ENCODE measurements at places on chromosomes 12 and 14.

GRCh38 chr12:13101821-13102375 lies 1.6 kb downstream of the GSG1 start:
- no peak for DNase-seq

- DNase-seq: no peak
These were observed 1095.2 kb downstream of the FSCB start for GRCh38 chr14:43411841-43412240.

GRCh38 chr12:40058721-40059190 lies 47.1 kb downstream of the SLC2A13 start:
- DNase-seq: no peak

- no peak for DNase-seq
These were observed 59.3 kb downstream of the HEATR5A start for GRCh38 chr14:31360919-31361662.

DNA sequence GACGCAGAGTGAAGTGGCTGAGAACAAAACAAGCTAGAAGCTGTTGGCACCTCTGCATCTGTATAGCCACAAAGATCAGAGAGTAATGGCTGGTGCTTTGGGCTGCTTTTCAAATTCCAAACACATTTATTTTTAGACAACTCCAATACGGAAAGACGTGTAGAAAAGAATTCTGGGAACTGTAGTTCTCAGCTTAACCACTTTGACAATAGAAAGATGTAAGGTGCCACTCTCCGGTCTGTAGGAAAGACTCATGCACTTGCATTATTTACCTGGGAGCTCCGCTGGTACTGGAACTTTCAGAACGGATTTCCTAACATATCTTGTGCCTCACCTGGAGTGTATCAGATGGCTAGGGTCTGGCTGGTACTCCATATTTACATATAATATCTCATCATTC lies 1.8 kb upstream of the OR4K2 start:
- no peak for DNase-seq

GRCh38 chr14:68569970-68570409 lies 222.9 kb downstream of the ZFP36L1 start:
- no peak for DNase-seq

DNA sequence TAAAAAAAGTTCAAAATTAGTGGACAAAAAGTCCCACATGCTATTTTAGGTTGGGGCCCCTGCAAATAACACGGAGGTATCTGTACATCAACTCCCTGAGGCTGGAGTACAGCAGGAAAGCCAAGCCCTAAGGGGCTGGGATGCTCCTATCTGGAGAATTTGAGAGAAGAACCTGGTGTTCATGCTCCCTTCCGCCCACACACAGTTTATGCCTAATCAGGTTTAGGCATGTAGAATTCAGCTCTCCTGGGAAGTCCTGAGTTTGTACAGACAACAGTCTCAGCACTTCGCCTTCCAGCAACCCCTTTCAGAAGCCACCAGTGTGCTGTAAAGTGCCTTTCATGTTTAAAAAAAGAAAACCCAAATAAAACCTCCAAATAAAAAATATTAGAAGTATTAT lies 237.3 kb upstream of the GRIP1 start:
- no peak for DNase-seq

DNA sequence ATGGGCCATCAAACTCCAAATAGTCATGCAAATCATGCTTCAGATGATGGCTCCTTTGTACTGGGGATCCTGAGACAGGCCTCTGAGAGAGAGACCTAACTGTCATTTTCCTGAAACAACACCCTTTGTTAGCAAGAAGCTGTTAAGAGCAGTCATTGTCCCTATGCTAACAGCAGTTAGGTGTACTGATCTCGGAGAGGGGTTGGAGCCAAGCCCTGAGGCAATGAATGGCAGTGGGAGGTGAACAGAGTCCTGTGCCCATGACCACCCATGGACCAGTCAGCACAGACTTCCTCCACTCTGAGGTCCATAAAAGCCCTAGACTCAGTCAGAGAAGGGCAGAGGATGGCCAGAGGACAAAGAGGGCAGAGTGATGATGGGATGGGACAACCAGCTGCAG lies 747.6 kb upstream of the LRFN5 start:
- DNase-seq: no peak

GRCh38 chr12:130288206-130288605 lies 49.5 kb upstream of the PIWIL1 start:
- no peak for DNase-seq

- no peak for DNase-seq
These were observed 32.3 kb upstream of the TBC1D30 start for GRCh38 chr12:64792128-64792527.

DNA sequence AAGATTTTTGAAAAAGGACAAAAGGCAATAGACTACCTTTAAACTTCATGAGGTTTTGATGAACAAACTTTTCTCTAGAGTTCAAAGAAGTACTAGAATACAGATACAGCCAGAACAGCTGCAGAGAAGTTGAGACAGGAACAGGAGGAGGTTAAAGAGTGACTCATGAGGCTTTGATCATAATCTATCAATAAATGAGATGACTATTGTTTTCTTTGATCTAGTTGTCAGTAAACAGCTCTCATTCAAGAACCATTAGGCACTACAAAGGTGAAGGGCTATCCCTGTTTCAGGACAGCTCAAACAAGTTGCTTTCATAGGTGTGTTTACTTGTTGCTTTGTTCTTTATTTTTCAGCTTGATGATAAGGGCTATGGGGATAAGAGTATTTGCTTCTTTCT lies 2.4 kb downstream of the WASHC3 start:
- DNase-seq: no peak

DNA sequence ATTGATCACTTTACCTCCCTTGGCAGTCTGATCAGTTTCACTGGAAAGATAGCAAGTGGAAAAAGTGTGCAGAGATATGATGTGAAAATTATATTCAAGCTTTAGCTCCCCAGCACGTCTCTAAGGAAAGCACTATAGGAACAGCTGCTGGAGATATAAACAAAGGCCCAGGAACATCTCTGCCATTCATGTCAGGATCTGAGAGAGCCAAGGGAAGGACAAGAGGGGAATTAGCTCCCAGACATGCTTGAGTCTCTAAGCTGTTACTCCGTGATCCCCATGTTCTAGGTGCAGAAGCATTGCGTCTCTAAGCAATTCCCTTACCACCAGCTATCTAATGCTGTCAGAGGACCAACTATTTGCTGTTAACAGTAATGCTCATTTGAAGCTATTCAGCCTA lies 700.2 kb downstream of the DIO2 start:
- DNase-seq: no peak

- no peak for DNase-seq
These were observed 142.1 kb downstream of the AKAP6 start for GRCh38 chr14:32471181-32471580.

DNA sequence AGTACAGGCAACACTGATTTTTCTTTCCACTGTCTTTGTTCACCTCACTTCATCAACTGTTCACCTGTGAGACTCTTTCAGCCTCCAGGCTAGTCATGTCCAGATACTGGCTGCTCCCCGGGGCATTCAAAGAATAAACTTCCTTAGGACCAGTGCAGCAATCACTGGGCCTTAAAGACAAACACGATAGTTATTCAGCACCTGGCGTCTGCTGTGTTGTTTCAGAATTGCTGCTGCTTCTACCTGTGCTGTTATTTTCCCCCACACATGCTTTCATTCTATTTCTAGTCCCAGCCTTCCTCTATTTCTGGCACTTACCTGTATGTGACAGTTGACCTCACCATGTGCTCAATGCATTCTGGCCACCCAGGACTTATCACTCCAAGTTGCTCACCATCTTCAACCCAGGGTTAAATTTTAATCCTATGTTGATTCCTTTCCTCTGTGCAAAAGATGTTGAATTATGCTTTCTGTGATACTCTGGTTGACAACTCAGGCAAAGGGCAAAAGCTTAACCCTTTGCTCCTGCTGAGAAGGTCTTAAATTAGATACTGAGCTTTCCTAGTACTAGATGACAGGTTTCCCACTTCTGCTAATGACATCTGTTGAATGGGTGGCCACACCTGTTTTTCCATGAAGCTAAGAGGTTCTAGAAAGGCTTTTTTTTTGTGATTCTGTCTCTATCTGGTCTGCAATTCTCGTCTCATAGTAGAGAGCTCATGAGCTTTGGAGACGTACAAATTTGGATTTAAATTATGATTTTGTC lies 41.4 kb downstream of the PTPRQ start:
- DNase-seq: no peak

- no peak for DNase-seq
These were observed 10.9 kb downstream of the EVL start for GRCh38 chr14:100076133-100076532.

GRCh38 chr12:82758749-82759330 lies 72.1 kb downstream of the TMTC2 start:
- no peak for DNase-seq

DNA sequence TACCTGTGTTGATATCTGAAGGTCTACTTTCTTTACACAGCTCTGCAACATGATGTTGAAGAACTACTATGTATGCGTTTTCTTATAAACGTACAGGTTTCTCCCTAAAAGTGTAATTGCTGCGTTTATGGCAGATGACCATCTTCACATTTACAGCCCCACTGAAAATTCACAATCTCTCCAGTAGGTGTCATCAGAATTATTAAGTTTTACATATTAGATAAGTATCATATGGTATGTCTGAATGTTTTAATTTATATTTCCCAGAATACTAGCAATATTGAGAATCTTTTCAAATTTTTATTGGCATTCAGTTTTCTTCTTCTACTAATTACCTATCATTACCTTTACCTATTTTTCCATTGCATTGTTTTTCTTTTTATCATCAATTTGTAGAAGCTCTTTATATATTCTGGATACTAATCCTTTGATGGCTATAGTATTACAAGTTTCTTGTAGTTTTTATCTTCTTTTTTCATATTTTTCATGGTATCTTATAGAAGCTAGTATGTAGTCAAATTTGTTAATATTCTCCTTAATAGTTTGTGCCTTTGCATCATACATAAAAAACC lies 123.5 kb downstream of the CAPZA3 start:
- no peak for DNase-seq

GRCh38 chr14:103517721-103518421 lies 4.8 kb downstream of the CKB start:
- DNase-seq: no peak
